T follicular helper cell (primary cell): ENCODE measurements at places on chromosomes 16 and 17.

- no peak for DNase-seq
Observed at GRCh38 chr17:40373324-40373723, 8.8 kb upstream of the GJD3 start.

DNA sequence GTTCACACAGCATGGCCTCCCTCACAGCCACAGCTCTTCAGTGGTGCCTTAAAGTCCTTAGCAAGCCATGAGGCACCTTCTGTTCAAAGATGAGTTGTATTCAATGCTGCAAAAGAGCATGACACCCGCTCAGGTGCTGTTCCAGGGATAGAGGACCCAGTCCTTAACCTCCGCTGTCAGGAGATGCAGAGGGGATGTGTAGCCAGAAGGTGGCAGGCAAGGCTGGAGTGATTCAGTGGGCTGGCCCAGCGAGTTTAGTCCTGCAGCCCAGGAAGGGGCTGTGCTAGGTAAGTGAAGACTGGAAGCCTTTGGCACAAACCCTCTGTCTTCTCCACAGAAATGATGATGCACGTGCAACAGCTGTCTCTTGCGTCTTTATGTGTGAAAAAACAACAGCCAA is 25.0 kb upstream of the ADAM11 start:
- no peak for DNase-seq

- DNase-seq: no peak
Observed at GRCh38 chr17:55814377-55814776, 63.5 kb downstream of the PCTP start.

DNA sequence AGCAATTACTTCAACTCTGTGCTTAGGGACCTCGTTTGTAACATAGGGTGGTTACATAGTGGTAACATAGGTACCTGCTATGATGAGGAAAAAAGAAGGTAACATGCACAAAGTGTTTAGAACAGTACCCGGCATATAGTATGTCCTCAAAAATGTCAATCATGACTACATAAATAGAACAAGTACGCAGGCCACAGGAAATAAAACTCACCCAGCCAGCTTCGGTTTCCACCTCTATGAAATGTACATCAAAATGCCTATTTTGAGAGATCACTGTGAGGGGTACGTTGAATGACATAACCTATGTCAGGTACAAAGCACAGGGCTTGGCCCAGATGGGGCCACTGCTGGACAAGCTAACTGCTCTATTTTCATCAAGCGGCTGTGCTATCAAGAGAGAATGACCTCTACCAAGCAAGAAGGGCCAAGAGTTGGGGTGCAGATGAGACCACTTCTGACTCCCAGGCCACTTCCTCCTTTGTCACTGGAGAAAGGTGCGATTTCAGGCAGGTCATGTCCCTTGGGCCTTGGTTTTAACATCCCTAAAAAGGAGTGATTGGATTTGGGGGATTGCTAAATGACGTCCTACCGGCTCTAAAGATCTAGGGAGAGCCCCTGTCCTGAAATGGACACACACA is 45.4 kb downstream of the WSB1 start:
- DNase-seq: no peak

DNA sequence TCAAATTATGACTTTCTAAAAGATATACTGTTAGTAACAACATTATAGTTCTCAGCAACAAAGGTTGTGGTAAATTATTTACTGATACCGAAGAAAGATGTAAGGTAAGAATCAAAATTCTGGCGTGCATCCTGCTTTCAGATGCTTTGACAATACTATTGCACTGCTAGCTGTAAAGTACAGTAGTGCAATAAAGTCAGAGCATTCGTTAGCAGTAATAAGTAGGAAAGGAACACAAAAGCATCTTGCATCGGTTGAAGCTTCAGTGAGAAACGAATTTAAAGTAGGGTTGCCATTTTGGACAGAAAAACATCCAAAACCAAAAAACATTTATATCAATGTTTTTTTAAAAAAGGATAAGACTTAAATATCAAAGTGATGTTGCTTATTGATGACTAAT is 4.0 kb downstream of the SKA2 start:
- DNase-seq: no peak

- DNase-seq: no peak
Observed at GRCh38 chr16:80144191-80144590, 396.6 kb upstream of the DYNLRB2 start.

- DNase-seq: no peak
Observed at GRCh38 chr16:68779891-68780290, 42.8 kb downstream of the CDH1 start.

DNA sequence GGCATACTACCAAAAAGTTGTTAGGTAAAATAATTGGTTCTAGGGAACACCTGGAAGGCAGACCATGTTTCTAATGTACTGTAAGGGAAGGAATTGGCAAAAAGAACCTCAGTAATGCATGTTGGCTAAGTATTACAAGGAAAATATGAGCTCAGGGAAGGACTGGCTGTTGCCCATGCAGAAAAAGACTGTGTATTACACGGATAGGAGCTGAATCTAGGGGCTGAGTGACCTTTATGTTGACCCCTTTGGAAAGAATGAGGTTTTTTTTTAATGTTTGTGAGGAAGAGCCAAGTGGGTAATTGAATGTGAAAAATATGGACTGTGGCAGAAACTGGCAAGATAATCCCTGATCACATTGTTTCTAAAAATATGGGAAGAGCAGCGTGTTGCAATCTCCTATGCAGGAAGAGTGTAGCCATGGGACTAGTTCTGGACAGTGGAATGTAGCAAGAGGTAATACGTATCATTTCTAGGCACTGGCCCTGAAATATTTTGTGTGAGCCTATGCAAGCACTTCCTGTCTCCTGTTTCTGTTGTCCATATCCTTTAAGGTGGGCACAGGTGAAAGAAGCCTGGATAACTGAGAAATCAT is 95.1 kb upstream of the CNTNAP4 start:
- DNase-seq: no peak

GRCh38 chr16:9521749-9522370 is 430.4 kb downstream of the HAPSTR1 start:
- DNase-seq: no peak

- no peak for DNase-seq
Observed at GRCh38 chr17:19359151-19359550, 3.4 kb downstream of the B9D1 start.

GRCh38 chr16:63372815-63373214 is 1336.6 kb upstream of the CDH8 start:
- DNase-seq: no peak

DNA sequence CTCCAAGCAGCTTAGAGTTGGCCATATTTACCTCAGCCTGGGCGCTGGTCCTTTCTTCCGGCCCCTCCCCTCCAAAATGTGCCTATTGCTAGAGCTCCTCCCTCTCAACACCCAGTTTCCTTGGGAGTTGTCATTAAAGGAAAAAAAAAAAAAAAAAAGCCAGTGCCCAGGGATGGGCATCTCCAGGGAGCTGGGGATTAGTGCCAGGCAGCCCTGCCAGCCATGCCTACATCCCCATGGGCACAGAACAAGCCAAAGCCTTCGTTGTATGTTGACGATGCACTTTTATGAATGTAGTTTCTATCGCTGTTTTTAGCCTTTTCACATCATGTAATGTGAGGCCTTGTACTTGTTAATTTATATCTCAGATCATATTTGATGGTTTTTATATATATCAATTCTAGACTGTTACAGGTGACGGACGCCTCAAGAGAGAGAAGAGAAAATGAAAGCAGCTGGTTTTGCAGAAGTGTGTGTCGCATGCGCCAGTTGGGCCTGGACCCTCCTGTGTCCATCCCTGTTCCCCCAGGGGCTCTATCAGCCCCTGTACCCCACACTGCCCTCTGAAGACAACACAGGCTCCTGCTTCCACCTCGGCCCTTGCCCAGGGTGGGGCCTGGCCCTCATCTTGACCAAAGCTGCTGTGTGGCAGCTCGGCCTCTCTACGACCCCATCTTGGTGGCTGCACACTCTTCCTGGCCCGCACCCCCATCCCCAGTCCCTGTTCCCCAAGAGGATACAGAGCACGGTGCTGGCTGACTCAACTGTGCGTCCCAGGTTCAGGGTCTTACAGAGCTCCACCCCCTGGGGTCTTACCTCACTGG is 4.8 kb downstream of the LIMD2 start:
- no peak for DNase-seq

DNA sequence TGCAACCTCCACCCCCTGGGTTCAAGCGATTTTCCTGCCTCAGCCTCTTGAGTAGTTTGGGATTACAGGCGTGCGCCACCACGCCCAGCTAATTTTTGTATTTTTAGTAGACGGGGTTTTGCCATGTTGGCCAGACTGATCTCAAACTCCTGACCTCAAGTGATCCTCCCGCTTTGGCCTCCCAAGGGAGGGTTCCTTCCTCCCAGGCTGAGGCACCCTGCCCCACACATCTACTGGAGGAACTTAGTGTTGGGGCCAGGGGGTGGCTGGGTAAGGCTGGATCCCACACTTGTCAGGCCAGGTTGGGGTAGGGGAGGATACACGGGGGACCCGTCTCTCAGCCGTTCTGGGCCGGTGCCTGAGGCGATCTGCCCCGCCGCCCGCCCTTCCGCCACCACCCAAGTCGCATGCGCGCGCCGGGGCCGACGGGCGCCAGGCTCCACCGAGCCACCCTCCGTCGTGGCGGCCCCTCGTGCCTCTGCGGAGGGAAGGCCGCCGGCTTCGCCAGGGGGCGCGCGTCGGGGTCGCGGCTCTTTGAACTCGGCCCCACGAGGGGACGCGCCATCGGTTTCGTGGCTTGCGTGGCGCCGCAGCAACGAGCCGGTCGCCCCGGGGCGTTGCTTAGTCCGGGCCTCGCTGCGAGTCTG is 15.9 kb downstream of the GRB7 start:
- DNase-seq: peak; percentile 52

DNA sequence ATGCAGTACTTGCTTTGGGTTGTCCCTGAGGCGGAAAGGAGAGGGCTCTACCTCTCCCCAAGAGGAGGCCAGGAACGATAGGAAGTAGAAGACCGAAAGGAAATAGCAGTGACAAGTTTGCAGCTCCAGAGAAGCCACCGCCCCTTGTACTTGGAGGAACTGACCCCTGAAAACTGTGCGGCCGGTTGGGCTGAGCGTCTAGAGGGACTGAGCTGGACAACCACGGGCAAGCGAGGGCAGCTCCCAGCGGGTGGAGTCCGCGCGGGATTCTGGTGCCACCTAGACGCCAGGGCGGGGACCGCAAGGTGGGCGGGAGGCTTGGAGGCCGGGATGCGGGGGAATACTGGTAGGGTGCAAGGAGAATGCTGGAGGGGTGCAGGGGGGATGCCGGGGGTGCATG is 1.3 kb upstream of the SLC6A4 start:
- no peak for DNase-seq
